ENCODE measurements at places on chromosomes 7 and 10.

GRCh38 chr7:25732766-25733217 is 419.2 kb upstream of the NFE2L3 start:
- DNase-seq: no peak

DNA sequence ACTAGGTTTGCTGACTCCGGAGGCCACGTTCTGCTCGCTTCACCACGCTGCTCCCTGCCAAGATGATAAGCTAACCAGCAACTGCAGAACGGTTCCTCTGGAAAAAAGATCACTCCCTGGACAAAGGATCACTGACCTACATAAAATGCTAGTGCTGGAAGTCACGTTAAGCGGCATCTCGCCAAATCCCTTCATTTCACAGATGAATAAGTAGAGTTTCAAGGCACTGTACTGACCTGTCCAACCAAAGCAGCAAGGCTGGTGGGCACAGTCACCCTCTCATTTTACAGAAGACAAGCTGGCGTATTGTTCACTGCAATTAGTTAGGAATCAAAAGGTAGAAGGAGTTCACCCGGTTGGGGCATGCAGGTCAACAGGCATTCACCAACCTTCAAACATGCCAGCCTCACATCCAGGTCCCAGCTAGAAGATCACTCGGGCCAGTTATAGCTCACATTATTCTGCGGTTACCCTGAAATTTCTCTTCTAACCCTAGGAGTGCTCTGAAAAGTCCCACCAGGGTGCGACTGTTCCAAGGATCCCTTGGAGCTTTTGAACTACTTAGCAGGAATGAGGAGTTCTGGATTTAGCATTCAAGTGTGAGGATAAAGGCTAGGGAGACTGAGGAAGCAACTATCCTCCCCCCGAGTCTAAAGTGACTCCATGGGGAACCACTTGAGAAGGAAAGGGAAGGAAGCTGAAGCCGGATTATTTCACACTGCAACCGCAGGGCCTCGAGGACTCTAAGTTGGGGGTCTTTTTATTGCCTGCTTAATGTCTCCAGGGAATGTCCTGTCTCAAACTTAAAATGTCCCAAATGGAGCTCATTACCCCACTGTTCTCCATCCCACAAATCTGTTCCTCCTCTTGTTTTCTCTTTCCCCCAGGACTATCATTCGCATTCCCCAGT is 32.8 kb downstream of the HIPK2 start:
- DNase-seq: no peak

DNA sequence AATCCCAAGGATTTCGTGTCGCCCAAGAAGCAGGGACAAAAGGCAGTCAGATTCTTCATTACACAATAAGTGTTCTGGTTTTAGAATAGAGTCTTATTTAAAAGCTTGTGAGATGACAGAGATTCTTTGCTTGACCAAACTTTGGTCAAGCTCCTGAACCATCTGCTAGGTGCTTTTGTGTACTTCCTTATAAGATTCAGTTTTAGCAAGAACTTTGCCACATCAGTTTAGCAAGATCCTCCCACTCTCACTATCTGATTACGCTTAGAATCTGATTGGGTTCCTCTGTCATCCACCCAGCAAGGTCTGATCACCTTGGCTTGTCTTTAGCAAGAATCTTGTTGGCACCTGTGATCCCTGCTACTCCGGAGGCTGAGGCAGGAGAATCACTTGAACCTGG is 38.2 kb upstream of the SDHAF3 start:
- no peak for DNase-seq

GRCh38 chr7:55099821-55100543 is 81.2 kb downstream of the EGFR start:
- no peak for DNase-seq

DNA sequence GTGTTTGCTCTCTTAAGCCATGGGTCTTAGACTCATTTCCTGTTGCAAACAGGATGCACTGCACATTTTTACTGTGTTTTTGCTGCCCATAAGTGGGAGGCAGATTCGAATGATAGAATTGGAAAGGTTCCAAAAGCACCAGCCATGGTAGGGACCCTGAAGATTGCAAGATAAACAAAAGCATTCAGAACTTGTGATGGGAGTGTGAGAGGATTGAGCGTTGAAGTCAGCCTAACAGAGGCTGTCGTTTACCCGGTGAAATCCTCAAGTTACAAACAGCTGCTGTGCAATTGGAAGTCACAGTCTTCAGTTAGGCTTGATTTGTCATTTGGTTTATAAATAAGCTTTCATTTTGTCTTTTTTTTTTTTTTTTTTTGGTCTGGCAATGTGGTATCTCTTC is 192.7 kb upstream of the MKI67 start:
- no peak for DNase-seq

GRCh38 chr7:132398253-132398925 is 177.9 kb downstream of the PLXNA4 start:
- no peak for DNase-seq

- no peak for DNase-seq
Observed at GRCh38 chr7:142927949-142928348, 5.6 kb downstream of the TRPV5 start.

GRCh38 chr7:17678896-17679295 is 261.4 kb downstream of the SNX13 start:
- DNase-seq: no peak

DNA sequence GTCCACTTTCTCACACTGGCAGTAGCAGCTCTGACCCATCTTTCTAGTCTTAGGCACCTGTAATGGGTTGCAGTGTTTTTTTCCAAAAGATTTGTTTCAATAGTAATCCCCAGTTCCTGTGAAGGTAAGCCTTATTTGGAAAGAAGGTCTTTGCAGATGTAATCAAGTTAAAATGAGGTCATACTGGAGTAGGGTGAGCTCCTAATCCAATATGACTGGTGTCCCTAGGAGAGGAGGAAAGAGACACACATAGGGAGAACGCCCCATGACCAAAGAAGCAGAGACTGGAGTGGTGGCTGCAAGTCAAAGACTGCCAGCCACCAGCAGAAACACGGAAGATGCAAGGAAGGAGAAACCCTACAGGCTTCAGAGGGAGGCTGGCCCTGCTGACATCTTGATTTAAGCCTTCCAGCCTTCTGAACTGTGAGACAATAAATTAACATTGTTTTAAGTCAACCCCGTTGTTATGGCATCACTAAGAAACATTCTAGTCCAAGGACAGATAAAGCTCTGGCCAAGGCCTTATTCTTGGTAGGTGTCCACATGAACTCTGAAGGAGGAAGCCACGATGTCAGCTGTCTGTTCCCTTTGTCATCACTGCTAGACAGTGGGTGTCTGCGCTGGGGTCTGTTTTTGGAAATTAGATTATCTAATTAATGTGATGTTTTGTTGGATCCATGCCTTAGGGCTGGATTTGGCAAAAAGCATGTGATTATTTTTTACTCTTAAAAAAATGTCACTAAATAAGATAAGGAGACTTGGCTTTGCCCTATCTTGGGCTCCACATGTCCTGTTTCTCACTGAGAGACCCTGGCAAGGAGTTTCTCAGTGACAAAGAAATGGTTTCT is 214.9 kb downstream of the KCNMA1 start:
- no peak for DNase-seq

GRCh38 chr7:2210551-2211258 is 22.0 kb downstream of the MAD1L1 start:
- DNase-seq: no peak

GRCh38 chr10:126957111-126957510 is 51.9 kb downstream of the DOCK1 start:
- DNase-seq: no peak

Data from HFF-Myc (cell line).